ENCODE measurements at places on chromosomes 4 and X.

GRCh38 chrX:69554321-69554947, 50.3 kb downstream of the NALF2 start:
- DNase-seq, result no peak

- DNase-seq, result no peak
Observed at GRCh38 chrX:108348525-108348924, 89.7 kb downstream of the COL4A6 start.

DNA sequence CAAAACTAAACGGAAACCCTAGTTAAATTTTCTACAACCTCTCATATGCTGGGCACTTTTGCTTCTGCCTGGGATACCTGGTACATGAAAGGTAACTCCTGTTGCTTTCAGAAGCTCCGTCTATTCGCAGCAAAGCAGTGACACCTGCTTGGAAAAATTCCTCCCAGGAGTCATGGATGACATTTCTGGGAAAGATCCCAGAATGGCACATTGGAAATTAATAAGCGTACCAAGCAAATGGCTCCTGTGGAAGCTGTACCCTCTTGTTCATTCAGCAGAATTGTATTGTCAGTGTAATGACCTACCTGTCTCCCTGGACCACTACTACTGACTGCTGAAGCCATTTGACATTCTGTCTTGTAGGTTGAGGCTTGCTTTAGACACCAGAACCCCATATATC, 349.7 kb upstream of the NOCT start:
- no peak for DNase-seq

- DNase-seq, result no peak
Observed at GRCh38 chr4:162909952-162910351, 256.7 kb downstream of the NAF1 start.

DNA sequence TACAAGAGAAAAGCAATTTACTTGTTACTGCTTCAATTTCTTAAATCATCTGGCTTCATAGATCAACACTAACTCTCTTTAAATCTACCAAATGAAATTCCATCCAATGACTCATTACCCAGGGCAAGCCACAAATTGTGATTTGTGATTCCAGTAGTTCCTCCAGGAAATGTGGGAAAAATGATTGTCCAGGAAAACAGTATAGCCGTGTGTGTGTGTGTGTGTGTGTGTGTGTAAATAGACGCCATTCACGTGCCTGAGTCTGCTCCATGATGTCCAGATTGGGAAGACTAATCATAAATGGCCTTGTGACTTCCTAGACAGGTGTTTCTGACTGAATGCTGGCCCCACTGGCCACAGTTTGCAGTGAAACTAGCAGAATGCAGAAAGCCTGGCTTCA, 121.3 kb downstream of the HS6ST2 start:
- no peak for DNase-seq

GRCh38 chr4:184898793-184899192, 73.0 kb upstream of the ACSL1 start:
- DNase-seq, result no peak

GRCh38 chr4:92528541-92528940, 224.8 kb downstream of the GRID2 start:
- no peak for DNase-seq

DNA sequence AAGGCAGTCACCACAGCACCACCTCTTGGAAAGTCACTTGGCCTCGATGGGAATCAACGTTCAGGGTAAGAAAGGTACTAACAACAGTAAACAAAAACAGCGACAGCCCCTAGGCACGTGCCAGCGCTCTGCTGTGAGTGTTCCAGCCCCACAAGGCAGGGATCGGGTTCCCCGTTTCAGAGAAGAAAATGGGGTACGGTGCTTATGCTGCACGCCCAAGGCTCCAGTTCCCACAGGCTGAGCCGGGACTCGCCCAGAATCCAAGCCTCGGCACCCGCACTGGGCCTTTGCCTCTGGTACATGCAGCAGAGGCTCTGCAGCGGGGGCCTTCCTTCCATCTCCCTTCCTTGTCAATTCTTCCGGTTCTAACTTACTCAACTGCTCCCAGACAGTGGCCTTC, 37.3 kb downstream of the WDR1 start:
- DNase-seq, result no peak

- no peak for DNase-seq
Observed at GRCh38 chr4:46442963-46443362, 53.0 kb upstream of the GABRA2 start.

- no peak for DNase-seq
Observed at GRCh38 chr4:143281507-143282190, 55.0 kb upstream of the GAB1 start.

- no peak for DNase-seq
Observed at GRCh38 chr4:115154826-115155225, 41.4 kb upstream of the NDST4 start.

GRCh38 chr4:146054676-146055075, 116.1 kb upstream of the ZNF827 start:
- no peak for DNase-seq

- DNase-seq, result no peak
Observed at GRCh38 chr4:150682126-150682525, 100.2 kb downstream of the MAB21L2 start.

DNA sequence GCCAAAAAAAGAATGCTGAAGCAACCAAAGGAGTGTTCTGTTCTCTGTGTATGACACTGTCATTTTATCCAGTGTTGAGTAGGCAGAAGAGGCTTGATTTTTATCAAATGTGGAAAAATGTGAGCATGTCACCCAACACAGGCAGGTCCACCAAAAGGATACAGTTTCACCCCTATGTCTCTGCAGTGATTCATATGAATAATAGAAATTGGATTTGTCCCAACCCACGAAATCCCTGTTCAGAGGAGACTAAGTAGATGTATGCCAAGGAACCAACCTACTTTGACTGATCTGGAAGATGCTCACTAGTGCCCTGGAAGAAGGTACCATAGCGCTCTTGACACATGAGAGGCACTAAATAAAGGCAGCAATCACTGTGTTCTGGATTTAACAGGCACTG, 72.5 kb downstream of the FGF13 start:
- DNase-seq, result no peak

GRCh38 chrX:146186540-146186939, 368.9 kb downstream of the SLITRK2 start:
- no peak for DNase-seq

GRCh38 chr4:80085081-80085480, 12.1 kb upstream of the ANTXR2 start:
- DNase-seq, result no peak

DNA sequence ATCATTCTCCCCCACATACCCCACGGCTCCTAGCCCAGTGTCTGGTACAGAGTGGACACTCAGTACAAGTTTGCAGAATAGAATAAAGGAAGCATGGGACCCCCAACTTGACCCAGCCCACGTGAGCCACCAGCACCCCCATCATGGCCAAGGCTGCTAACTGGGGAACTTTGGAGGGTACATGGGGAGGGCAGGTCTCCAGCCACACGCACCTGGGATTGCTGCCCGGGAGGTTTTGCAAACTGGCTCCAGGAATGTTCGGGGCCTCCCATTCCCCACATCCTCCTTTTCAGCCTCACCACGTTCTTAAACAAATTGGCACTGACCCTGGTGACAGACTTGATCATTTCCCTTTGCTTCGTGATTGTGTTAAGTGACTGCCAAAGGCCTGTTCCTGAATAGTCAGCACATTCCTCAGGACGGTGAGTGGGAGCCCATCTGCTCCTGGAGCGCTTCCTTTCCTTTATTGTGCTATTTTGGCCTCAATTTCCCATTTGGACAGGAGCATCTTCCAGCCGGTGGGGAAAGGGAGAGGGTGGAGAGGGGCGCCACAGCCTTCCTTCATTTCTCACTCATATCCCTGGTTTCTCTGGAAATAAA, 18.7 kb upstream of the XPNPEP2 start:
- no peak for DNase-seq

GRCh38 chr4:145061318-145061920, 36.6 kb downstream of the ANAPC10 start:
- DNase-seq, result no peak

GRCh38 chr4:38930204-38930603, 62.6 kb downstream of the FAM114A1 start:
- DNase-seq, result no peak

- DNase-seq, result no peak
Observed at GRCh38 chr4:26105815-26106699, 192.0 kb downstream of the SMIM20 start.

- peak; percentile 2 for DNase-seq
Observed at GRCh38 chr4:24980064-24980690, 50.6 kb downstream of the LGI2 start.

DNA sequence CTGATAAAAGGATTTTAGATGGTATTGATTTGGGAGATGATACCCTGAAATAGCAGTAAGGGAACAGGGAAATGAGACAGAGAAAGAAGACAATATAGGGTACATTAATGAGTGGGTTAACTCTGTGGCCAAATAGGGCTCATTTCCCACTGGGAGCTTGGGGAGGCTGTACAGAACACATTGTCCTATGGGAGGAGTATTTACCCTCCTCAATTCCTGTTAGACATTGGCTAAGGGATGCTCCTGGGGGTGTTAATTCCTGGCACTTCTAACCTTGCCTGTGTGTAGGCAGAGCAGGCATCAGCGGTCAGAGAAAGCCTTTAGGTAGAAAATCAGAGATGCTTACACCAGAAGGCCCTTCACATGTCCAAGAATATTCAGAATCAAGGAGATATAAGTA, 49.0 kb downstream of the ARHGEF38 start:
- no peak for DNase-seq

DNA sequence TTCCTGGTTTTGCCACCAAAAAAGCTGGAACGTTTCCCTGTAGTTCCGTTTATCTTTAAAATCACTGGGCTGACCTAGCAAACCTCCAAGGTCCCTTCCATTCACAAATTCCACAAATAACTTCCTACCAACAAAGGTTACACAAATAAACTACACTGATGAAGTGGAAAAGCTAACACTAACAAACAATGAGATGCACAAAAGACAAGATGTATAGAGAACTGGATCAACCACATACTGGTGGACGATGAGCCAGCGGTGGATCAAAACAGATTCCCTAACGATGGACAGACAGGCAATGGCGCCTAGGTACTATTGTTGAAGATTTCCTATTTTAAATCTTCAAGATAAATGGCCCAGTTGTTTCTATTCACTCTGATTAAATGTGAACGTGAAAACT, 15.5 kb downstream of the AFAP1 start:
- no peak for DNase-seq

GRCh38 chrX:9114245-9114644, 80.3 kb upstream of the FAM9B start:
- DNase-seq, result no peak

All from stimulated activated CD4-positive, alpha-beta T cell treated with anti-CD3 and anti-CD28 coated beads, Interleukin-1b, Interleukin-23, amount 100 ng/mL, for 1 hour (primary cell).